ENCODE measurements at places on chromosomes 3 and 15.

GRCh38 chr15:50183112-50183794 is 1.3 kb downstream of the SLC27A2 start:
- peaks cover 29% of the 10 kb centered on the region for H3K36me3 ChIP-seq
- peaks cover 68% of the 10 kb centered on the region for H3K4me1 ChIP-seq
- H3K27me3 ChIP-seq = no peaks in the 10 kb centered on the region
- DNase-seq = peak; percentile 73
- peak overlapping the region; percentile 96 for H3K27ac ChIP-seq

DNA sequence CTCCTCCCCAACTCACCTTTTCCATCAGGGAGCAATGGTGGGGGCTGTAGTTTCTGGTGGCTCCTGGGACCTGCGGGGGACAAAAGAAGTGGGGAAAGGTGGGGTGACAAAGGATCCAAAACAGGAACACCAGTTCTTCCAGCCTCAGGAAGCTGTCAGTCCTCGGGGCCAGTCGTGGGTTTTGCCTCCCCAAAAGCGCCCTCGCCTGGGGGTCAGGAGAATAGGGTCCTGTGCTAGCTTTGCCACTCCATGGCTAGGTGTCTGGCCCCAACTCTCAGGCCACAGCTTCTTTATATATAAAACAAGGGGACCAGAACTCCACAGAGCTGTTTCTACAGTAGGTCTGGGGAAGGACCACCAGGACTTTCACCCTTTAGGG is 4.0 kb downstream of the CCDC9B start:
- no peak overlapping the region for H3K27ac ChIP-seq
- no peak overlapping the region for H3K4me3 ChIP-seq
- no peaks in the 10 kb centered on the region for H3K36me3 ChIP-seq
- peaks cover 7% of the 10 kb centered on the region for H3K4me1 ChIP-seq

GRCh38 chr3:25335356-25335755 is 92.7 kb upstream of the RARB start:
- H3K4me1 ChIP-seq = no peaks in the 10 kb centered on the region
- no peaks in the 10 kb centered on the region for H3K36me3 ChIP-seq
- H3K27me3 ChIP-seq = no peaks in the 10 kb centered on the region
- H3K27ac ChIP-seq = no peak overlapping the region
- no peak for DNase-seq

- H3K4me3 ChIP-seq = peak overlapping the region; percentile 93
- peak overlapping the region; percentile 92 for H3K27ac ChIP-seq
- H3K36me3 ChIP-seq = peaks cover 17% of the 10 kb centered on the region
- peaks cover 43% of the 10 kb centered on the region for H3K4me1 ChIP-seq
- DNase-seq = peak; percentile 45
- no peaks in the 10 kb centered on the region for H3K27me3 ChIP-seq
These were observed 536 bp downstream of the WDR73 start for GRCh38 chr15:84653584-84653909.

- no peak overlapping the region for H3K4me3 ChIP-seq
- H3K4me1 ChIP-seq = peaks cover 3% of the 10 kb centered on the region
These were observed 48.9 kb downstream of the PAK2 start for GRCh38 chr3:196788528-196788927.

DNA sequence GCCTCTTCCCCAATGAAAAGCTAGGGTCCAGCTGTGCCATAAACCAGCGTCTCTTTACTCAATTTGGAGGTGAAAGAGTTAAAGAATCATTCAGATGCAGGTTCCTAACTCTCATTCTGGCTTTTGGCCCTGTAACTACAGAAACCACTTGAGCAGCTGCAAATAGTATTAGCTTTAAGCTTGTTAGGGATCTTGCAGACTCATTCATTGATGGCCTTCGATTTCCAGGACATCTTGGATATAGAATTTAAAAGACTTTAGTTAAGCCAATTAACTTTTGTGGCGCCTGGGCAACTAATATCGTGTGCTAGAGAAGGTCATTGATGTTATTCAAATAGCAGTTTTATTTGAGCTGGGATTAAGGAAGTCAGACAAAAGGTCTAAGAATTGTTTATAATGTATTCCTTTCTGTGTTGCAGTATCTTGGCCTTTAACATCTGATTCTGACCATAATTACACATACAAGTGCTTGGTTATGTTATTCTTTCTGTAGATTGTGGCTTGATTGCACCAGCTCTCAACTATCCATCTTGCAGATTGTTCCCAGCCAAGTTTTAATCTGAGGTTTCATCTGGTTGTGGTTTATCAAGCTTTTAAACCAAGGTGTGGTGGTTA is 185.3 kb downstream of the CACNA2D3 start:
- H3K4me1 ChIP-seq = no peaks in the 10 kb centered on the region
- H3K4me3 ChIP-seq = no peak overlapping the region
- no peaks in the 10 kb centered on the region for H3K27me3 ChIP-seq
- no peaks in the 10 kb centered on the region for H3K36me3 ChIP-seq
- DNase-seq = no peak
- no peak overlapping the region for H3K27ac ChIP-seq

DNA sequence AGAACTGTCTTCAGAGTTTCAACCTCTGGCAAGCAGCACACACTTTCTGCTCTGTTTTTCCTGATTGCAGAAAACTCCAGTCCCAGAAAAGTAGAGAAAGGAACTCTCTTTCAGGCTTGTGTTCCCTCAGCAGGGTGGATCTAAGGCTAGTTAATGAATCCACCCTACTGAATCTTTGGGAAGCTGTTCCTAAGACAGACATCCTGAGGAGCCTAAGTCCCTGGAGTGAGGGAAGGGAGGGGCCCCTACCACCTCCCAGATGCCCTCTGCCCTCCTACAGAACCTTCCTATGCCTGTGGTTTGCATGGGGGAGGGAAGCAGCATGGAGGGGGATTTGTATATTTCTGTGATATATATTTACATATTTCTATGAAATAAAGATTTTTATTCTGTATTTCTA is 124.4 kb downstream of the ANO10 start:
- peaks cover 4% of the 10 kb centered on the region for H3K36me3 ChIP-seq
- no peak overlapping the region for H3K4me3 ChIP-seq
- DNase-seq = no peak

DNA sequence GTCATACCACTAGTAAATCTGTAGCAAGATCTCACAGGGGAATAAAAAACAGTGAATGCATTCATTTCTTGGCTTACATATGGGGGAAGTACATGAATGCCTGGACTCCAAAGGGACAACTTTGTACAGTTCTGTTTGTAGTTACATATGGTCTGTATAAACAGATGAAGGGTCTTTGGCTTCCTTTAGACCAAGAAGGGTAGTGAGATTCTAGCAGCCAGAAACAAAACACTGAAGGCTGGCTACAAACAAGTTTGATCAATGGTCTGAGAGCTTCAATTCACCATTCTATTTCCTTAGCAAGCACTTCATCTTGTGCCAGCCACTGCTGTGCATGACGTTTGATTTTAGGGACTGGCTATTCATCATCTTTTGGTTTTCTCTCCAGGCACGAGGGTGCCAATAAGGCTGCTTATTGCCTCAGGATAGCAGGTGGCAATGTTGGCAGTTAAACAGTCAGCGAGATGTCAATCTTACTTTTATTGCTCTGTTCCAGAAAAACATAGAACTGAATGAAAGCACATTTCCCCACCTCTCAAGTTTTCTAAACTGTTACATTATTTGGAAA is 313.7 kb upstream of the COL8A1 start:
- no peaks in the 10 kb centered on the region for H3K36me3 ChIP-seq
- no peaks in the 10 kb centered on the region for H3K27me3 ChIP-seq
- DNase-seq = no peak
- H3K27ac ChIP-seq = no peak overlapping the region

DNA sequence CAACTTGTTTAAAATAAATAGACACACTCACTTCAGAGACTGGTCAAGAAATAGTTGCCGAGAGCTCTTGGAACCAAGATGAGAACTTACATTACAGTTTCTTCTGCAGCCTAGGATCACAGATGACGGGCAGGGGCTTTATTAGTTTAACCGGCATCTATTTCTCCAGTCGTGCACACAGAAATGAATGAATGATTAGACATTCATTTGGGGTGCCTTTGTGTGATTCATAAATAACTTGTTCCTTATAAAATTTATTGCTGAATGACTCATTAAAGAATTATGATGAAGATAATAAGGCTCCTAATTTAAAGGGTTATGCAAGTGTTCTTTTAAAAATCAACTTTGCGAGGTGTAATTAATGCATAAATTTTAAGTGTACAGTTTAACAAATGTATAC is 20.8 kb downstream of the NFKBIZ start:
- no peaks in the 10 kb centered on the region for H3K27me3 ChIP-seq
- H3K27ac ChIP-seq = no peak overlapping the region

- no peaks in the 10 kb centered on the region for H3K27me3 ChIP-seq
- DNase-seq = no peak
- H3K36me3 ChIP-seq = no peaks in the 10 kb centered on the region
- no peaks in the 10 kb centered on the region for H3K4me1 ChIP-seq
- no peak overlapping the region for H3K4me3 ChIP-seq
These were observed 197.5 kb upstream of the NSMCE3 start for GRCh38 chr15:29467091-29467490.

GRCh38 chr3:60388731-60389130 is 862.5 kb downstream of the FHIT start:
- H3K4me3 ChIP-seq = no peak overlapping the region
- DNase-seq = no peak
- no peaks in the 10 kb centered on the region for H3K4me1 ChIP-seq
- no peaks in the 10 kb centered on the region for H3K36me3 ChIP-seq
- H3K27ac ChIP-seq = no peak overlapping the region
- H3K27me3 ChIP-seq = no peaks in the 10 kb centered on the region

Measured in activated CD8-positive, alpha-beta memory T cell treated with anti-CD3 and anti-CD28 coated beads, Interleukin-2, amount 10 ng/mL, durations not matched to agents 7 days and 5 days (primary cell).